ENCODE measurements at places on chromosomes 5 and 9. TPM values are rescaled to one million over a fixed set of nuclear protein-coding genes. Genes with fewer than 3 reads are reported as not detected.

- DNase-seq: no peak
Observed at GRCh38 chr9:113152699-113153098, 1.9 kb downstream of the SLC31A2 start.

DNA sequence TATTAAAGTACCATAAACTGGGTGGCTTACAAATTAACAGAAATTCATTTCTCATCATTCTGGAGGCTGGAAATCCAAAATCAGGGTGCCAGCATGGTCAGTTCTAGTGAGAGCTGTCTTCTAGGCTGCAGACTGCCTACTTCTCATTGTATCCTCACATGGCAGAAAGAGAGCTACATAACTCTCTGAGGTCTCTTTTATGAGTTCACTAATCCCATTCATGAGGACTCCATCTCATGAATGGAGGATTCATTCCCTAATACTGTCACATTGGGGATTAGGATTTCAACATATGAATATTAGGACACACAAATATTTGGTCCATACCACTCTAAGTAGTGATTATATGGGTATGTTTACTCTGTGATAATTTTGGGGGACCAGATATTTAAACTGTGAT lies 84.0 kb downstream of the ERP44 start:
- DNase-seq: no peak

GRCh38 chr5:4880304-4880741 lies 259.8 kb upstream of the ADAMTS16 start:
- no peak for DNase-seq

DNA sequence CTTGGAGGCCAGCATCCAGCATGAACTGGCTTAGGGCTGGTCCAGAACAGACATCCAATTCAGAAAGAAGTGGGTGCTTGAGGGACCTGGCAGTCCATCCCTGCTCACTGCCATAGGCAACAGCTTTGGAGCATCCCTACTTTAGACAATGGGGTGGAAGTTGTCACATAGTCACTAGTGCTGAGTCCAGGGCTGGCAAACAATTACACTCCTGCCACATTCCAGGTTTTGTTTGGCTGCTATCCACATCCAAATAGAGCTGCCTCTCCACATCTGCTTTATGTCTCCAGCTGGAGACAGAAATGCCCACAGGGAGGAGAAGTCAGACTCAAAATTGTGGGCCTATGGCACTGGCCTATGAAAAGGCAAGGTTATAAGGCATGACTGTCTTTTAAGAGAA lies 7.0 kb downstream of the FSTL4 start:
- no peak for DNase-seq

- DNase-seq: no peak
Observed at GRCh38 chr5:125064621-125065438, 318.4 kb upstream of the ZNF608 start.

DNA sequence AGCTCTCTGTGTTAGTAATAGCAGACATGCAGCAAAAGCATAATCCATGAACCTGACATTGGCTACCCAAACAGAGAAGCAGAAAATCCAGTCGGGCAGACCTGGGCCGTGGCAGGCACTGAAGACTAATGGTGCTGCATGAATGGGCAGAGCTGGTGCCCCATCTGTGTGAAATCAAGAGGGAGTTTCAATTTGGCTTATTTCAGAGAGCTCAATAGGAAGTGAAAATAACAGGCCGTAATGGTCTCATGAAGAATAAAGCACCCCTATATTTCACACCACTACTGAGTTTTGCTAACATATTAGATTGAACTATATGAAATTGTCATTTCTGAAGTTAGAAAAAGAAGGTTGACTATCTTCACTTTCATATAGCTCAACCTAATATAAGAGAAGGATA lies 149.7 kb downstream of the ENC1 start:
- DNase-seq: no peak

DNA sequence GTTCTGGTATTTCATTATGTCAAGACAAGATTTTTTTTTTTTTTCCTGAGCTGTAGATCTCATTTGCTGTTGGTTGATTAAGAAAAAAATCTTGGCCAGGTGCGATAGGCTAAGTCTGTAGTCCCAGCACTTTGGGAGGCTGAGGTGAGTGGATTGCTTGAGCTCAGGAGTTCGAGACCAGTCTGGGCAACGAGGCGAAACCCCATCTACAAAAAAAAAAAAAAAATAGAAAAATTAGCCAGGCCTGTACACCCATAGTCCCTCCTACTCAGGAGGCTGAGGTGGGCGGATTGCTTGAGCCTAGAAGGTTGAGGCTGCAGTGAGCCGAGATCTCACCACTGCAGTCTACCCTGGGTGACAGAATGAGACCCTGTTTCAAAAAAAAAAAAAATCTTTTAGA lies 12.2 kb downstream of the CDC42SE2 start:
- no peak for DNase-seq

DNA sequence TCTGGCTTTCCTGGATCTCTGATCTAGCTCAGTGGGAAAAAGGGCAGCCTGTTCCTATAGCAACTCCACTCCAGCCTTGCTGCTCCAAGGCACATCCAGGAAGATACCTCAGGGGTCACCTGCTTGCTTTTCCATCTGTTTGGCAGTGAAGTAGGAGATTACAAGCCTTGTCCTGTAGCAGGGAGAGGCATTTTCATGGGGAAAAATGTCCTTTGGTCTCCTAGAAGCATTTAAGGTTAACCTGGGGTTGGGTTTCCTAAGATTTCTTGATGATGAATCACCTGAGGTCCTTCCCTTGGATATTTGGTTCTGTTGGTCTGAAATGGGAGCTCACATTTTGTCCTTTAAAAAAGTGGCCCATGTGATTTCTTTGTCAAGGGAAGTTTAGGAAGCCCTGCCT lies 1.5 kb upstream of the TMEM174 start:
- no peak for DNase-seq

- DNase-seq: no peak
Observed at GRCh38 chr5:15510092-15510491, 10.1 kb downstream of the FBXL7 start.

- peak; percentile 66 for DNase-seq
Observed at GRCh38 chr9:93058355-93059010, at the start of gene SUSD3. Gene SUSD3, plus strand, starts transcription at chr9:93058701. Its CDS starts 42 bp downstream, at chr9:93058743.

DNA sequence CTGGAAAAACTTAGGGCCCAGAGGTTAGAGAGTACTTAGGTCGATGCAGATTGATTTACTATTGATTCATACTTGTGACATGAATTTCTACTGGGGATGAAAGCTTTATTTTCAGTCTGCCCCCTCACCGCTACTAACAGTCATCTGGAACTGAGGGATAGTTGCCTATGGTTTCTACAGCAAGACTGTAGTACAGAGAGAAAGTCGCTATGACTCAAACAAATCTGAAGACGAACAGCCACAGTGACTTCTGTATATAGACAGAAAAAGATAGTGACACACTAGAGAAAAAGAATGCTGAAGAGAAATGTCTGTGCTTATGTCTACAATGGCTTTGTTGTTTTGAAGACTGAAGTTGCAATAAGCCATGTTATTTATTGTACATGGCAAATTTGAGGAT lies 17.3 kb downstream of the OR13D1 start:
- no peak for DNase-seq

- no peak for DNase-seq
Observed at GRCh38 chr5:172644711-172645110, 3.6 kb downstream of the NEURL1B start.

DNA sequence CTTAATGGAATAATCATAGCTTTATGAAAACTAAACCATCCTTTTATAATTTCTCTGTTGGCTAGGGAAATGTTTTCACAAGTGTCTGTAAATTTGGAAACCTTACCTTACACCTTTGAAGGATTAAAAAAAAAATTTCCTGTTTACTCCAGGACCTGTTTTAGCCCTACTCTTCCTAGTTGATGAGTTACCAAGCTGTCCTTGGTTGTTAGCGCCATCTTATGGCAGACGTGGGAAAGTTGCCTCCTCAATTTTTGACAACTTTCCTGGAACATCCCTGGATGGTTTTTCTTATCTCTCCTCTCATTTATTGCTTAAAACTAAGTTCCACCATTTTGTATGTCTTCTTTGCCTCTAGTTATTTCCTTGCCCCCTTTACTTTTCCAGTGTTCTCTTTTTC lies 25.7 kb downstream of the ZSWIM6 start:
- DNase-seq: no peak

- DNase-seq: no peak
Observed at GRCh38 chr5:20088361-20088760, 100.4 kb upstream of the CDH18 start.

GRCh38 chr5:2582507-2582906 lies 169.0 kb downstream of the IRX2 start:
- no peak for DNase-seq

DNA sequence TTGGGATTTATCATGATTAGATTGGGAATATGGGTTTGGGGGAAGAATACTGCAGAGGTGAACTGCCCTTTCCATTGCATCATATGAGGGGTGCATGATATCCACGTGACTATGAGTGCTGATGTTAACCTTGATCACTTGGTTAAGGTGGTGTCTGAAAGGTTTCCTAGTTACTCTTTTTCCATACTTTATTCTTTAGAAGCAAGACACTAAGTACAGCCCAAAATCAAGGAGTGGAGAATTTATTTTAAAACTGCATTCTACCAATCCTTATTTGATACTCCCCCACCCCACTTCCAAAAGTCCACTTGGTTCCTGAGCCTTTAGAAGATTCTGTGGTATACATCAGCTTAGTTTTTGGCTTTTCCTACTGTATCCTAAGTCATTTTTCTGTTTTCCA lies 20.3 kb upstream of the STOM start:
- no peak for DNase-seq

- DNase-seq: no peak
Observed at GRCh38 chr5:96026406-96027041, 64.9 kb upstream of the ELL2 start.

GRCh38 chr9:95315108-95315746 lies 2.3 kb downstream of the FANCC start:
- DNase-seq: no peak

- no peak for DNase-seq
Observed at GRCh38 chr9:14883310-14883944, 26.8 kb downstream of the FREM1 start.

DNA sequence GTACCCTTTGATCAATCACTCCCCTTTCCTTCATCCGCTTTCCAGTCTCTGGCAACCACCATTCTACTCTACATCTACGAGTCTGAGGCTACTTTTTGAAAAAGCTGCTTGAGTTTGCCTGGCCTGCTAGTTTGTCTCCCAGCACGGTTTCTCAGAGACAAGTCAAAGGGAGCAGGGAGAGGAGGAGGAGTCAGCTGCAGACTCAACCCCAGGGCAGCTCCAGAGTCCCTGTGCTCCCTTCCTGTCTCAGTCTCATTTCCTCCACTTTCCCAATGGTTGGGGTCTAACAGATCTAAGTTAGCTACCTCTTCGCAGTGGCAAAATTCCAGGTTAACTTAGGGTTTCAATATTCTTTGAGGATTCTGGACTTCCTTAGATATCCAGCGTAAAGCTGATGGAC lies 80.0 kb upstream of the PCA3 start:
- DNase-seq: no peak

DNA sequence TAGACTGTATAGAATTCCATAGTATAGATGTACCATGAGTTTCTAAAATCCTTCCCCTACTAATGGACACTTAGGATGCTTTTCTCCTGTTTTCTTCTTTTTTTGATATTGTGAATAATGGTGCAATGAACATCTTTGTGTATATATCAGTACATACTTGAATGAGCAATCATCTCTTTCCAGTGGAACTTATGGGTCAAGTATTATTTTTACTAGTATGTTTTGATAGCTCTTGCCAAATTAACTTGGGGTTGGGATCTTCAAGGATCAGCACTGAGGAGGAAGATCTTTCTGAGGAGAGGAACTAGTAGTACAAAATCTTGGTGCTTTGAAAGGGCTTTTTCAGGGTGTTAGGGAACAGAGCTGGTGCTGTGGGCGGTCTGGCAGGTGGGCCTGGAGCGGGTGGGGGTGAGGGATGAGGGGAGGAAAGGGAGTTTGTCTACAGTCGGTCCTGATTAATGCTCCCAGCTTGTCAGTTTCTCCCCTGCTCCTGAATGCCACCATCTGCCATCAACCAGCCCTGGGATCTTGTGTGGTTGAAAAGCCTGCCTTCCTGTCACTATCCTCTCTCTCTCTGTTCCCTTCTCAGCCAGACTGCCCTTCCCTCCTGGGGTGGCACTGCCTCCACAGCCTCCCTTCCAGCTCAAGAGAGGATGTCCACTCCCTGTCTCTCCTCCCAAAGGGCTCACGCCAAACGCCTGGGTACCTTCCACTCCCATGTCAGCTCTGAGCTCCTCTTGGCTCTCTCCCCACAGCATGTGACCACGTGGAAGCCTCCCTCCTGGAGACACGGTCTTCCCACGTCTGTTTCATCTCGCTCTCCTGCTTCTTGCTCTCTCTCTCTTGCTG lies 185.9 kb downstream of the DAB2IP start:
- DNase-seq: no peak

DNA sequence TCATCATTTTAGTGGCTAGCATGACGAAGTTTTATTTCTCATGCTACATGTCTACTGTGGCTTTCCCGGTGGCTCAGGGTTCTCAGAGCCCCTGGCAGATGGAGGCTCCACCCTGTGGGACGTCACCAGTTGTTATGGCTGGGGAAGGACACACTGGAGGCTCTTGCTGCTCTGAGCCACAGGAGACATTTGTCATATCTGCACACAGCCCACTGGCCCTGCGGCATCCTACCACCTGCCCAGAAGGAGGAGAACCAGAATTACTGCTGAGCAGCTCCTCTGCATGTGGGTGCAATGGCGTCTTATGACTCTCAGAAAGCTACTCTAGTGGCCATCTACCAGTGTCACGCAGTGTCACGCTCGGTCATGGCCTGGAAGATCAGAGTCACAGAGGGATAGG lies 6.6 kb downstream of the OR13J1 start:
- DNase-seq: no peak

- DNase-seq: no peak
Observed at GRCh38 chr5:16877267-16877935, 58.7 kb downstream of the MYO10 start.

- no peak for DNase-seq
Observed at GRCh38 chr5:17794815-17795214, 160.6 kb downstream of the TAF11L14 start.

- no peak for DNase-seq
Observed at GRCh38 chr5:150611026-150611425, 29.4 kb upstream of the SYNPO start.

DNA sequence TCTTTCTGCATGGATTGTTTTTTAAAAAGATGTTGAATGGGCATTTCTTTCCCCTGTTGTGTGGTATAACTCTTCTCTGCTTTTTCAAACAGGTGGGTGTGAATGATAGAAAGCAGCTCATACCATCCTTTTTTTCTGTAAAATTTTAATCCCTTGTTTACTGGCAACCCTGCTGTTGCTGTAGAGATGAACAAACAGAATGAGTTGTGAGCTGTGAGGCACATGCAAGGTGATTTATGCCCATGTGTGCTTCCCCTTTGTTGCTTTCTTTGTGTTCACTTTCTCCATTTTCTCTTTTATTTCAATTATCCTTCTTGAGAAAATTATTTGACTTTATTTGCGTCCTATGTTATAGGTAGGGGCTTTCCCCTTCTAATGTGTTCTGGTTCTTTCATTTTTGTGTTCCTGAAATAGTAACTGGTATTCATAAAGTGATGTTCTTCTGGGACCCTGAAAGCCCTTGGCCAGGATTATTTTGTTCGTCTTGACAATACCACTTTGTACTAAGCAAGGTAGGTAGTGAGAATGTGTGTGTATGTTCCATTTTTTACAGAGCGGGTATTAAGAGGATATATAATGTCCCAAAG lies 79.9 kb downstream of the AOPEP start:
- DNase-seq: no peak

GLDC gene
- total RNA-seq: not detected

RNF183 gene
- not detected for total RNA-seq

GFI1B gene
- total RNA-seq: not detected

UNC13B gene
- 0.76 TPM for total RNA-seq

IFNA13 gene
- total RNA-seq: not detected

MEIKIN gene
- not detected for total RNA-seq

CCNO gene
- not detected for total RNA-seq
